ENCODE measurements at places on chromosomes 12 and 14. TPM values are rescaled to one million over a fixed set of nuclear protein-coding genes. Genes with fewer than 3 reads are reported as not detected.

Gene C12orf56
- total RNA-seq, result 0.23 TPM

Gene GLS2
- total RNA-seq, result 6.0 TPM

Gene CLBA1
- 10.7 TPM for total RNA-seq

Gene KRT83
- total RNA-seq, result not detected

Data from airway epithelial cell (primary cell).